NCI-H82 (cell line): ENCODE measurements at places on chromosomes 5 and 9.
A peak's percentile ranks its signal among the peaks of the same experiment; 100 is the strongest.

GRCh38 chr9:130173666-130173983 is 1.4 kb downstream of the NCS1 start:
- DNase-seq, result no peak

DNA sequence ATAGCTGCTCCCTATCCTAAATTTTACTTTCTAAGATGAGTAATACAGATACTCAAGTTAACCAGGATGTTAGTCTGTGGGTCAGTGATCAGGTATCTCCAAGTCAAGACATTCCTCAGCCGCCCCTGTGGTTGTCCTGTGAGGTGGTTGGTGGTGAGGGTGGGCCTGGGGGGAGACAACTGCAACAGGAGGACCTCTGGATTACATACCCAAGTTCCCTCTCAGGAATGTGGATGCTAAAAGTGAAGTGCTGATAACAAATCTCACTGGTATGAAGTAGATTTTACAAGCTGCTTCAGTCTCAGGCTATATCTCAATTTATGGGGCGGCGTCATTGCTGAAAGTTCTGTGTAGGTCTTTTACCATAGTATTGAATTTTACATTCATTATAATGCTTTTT is 38.3 kb downstream of the SLC1A3 start:
- no peak for DNase-seq

- no peak for DNase-seq
These were observed 97.0 kb downstream of the ANKRD33B start for GRCh38 chr5:10660720-10661387.

GRCh38 chr5:31664566-31664965 is 25.6 kb downstream of the PDZD2 start:
- DNase-seq, result peak; percentile 62

- no peak for DNase-seq
These were observed 90.1 kb downstream of the ICE1 start for GRCh38 chr5:5512543-5512942.

DNA sequence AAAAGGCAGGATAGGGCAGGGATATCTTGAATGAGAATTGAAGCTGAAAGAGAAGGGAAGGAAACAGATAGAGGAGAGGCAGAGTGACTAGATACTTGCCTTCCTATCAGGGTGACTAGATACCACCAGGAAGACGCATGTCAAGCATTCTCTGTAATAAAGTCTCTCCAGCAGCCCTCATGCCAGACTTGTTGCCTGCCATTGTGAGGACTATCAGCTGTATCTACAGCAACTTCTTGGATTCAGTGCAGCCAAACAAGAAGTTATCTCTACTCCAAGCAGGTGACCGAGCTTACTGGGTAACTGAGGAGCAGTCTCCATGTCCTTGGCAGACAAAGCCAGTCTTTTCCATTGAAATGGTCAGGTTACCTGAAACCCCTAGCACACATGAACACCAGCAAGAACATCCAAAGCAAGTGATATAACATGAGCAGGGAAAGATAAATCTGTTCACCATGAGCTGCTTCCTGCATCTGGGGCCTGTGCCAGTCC is 9.3 kb downstream of the SH3RF2 start:
- DNase-seq, result no peak

DNA sequence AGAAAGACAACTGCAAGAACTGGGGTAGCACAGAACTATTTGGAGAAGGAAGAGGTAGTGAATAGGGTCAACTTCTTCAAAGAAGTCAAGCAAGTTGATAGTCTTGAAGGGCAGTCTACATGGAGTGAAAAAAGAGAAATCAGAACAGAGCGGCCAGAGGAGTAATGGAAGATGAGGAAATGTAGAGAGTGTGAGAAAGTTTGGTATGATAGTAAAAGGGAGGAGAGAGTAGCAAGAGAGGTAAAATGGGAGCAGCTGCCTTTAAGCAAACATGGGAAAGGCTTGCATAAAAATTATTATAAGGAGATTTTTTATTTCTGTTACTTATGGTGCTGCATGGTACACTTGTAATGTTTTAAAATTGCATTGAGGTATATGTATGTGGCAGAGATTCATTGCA is 6.8 kb downstream of the ITGA2 start:
- no peak for DNase-seq

DNA sequence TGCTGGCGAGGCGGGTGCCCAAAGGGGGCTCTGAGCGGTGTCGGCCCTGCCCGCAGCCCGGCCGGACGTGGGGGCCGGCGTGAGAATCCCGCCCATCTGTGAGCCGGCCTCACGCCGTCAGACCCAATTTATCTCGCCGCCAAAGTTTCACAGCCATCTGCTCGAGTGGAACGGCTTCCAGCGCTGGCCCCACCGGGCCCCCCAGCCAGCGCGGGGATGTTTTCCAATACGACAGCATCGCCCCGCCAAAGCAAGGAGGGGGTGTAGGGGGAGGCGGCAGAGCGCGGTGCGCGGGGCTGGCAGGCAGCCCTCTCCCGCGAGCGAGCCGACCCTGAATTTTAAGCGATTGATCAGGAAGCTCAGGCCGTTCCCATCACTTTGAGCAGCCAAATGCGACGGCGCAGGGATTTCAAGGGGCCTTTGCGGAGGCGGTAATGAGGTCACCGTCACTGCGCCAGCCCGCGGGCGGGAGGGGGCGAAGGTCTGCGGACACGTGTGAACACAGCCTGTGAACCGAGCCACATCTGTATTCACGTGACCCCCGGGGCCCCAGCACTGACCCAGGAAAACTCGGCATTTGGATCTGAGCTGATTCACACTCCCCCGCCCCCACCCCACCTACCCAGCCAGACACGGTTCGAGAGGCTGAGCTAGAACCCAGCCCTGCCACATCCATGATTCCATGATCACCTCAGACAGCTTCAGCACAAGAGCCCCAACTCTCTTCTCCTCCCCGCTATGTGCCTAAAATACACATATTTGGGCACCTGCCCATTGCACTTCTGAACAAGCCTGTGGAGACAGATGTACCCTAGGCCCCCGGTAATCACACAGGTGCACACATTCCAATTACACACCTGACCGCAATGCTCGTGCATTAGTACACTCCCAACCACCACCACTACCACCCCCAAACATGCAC is 47.8 kb upstream of the PSD2 start:
- peak; percentile 88 for DNase-seq

GRCh38 chr5:9787861-9788600 is 157.9 kb upstream of the TAS2R1 start:
- peak; percentile 89 for DNase-seq

DNA sequence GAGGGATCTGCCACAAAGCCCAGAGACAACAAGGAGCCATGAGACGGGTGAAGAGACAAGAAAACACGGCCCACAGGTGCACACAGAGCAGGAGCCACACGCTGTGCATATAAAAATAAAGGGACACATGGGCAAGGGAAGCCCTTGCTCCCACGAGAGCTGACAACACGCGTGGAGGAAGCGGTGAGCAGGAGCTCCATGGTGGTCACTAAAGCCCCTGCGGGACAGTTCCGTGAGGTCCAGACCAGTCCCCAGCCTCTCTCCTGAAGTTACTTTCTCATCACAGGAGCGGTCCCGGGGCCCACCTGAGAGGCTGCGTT is 90.7 kb downstream of the CAMSAP1 start:
- no peak for DNase-seq
